ENCODE measurements at places on chromosomes 1 and 21.
A peak's percentile ranks its signal among the peaks of the same experiment; 100 is the strongest.

DNA sequence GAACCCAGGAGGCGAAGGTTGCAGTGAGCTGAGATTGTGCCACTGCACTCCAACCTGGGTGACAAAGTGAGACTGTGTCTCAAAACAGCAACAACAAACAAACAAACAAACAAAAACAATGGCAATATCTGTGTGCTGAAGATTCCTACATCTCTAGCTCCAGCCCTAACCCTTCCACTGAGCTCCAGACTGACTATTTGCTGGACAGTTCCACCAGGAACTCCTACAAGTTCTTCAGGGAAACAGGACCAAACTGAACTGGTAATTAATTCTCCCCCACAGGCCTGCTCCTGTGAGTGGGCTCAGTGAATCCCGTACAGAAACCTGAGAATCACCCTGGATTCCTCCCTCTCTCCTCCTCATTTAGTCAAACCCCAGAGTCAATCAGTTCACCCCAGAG, 1.5 kb downstream of the SERPINC1 start:
- DNase-seq = no peak

DNA sequence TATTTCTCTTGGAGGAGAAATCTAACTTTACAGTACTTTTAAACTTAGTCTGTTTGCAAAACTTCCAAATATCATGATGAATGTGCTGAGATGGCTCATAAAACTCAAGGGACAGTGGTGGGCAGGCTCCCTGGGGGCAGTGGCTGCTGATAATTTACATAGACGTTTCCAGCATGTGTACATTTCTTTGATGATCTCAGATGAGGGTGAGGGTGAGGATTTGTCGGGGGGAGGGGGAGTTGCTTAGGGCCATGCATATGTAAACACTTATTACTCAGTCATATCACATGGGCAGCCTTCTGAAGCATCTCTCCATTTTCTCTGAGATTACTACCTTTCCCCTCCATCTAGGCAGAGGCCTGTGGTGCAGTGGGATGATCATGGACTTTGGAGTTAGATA, 152.9 kb upstream of the HMGB4 start:
- no peak for DNase-seq

DNA sequence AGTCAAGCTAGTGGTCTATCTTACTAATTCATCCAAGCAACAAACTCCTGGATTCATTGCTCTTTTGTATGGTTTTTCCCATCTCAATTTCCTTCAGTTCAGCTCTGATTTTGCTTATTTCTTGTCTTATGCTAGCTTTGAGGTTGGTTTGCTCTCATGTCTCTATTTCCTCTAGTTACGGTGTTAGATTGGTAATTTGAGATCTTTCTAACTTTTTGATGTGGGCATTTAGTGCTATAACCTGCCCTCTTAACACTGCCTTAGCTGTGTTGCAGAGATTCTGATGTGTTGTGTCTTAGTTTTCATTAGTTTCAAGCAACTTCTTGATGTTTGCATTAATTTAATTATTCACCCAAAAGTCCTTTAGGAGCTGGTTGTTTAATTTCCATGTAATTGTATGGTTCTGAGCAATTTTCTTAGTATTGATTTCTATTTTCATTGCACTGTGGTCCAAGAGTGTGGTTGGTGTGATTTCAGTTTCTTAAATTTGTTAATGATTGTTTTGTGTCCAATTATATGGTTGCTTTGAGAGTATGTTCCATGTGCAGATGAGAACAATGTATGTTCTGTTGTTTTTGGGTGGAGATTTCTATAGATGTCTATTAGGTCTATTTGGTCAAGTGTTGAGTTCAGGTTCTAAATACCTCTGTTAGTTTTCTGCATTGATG, 154.6 kb downstream of the PLPPR5 start:
- DNase-seq = no peak

DNA sequence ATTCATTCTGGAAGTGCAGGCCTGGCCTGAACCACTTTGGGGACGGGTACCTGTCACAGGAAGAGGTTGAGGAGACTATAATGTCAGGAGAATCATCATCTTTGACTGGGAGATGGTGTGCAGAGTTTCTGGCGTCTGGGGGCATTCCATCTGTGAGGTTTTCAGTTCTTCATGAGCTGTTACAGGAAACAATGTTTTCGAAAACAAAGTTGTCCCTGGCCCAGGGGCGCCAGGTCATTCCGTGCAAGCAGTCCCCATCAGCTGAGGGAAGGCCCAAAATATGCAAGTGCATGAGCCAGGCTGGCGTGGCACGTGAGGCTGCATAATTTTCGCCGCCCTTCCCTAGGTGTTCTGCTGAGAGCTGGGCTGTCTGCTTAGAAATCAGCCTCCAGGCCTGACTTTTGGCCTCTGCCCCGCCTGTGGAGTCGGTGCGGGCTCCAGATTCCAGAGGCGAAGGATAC, 68.4 kb upstream of the ATP5PO start:
- no peak for DNase-seq

GRCh38 chr1:36087233-36088123, 1.2 kb upstream of the ADPRS start:
- DNase-seq = no peak

DNA sequence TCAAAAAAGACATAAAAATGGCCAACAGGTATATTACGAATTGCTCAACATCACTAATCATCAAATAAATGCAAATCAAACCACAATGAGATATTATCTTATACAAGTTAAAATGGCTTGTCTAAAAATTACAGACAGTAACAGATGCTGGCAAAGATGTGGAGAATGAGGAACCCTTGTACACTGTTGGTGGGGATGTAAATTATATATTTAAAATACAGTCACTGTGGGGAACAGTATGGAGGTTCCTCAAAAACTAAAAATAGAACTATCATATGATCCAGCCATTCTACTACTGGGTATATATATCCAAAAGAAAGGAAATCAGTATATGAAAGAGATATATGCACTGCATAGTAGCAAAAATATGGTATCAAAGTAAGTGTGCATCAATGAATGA, 1037.2 kb upstream of the B3GALT2 start:
- DNase-seq = peak; percentile 22

DNA sequence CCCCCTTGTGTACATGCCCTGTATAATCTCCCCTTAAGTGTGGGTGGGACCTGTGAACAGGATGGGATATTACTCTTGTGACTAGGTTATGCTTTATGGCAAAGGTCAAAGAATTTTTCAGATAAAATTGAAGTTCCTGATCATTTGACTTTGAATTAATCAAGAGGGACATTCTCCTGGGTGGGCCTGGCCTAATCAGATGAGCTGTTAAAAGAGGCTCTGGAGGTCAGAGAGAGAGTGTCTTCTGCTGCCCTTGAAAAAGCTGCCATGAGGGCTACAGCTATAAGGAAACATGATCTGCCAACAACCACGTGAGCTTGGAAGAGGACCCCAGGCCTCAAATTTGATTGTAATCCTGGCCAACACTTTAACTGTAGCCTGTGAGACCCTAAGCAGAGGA, 125.6 kb upstream of the CSF3R start:
- no peak for DNase-seq

- peak; percentile 20 for DNase-seq
These were observed at the start of gene RGL1 for GRCh38 chr1:183804916-183805841. TSS of gene RGL1 (plus strand) at chr1:183805120. CDS start at chr1:183805298, 178 bp downstream.

- DNase-seq = no peak
These were observed 14.0 kb downstream of the AHDC1 start for GRCh38 chr1:27589841-27590426.

GRCh38 chr1:16986962-16987361, 6.5 kb upstream of the MFAP2 start:
- no peak for DNase-seq

DNA sequence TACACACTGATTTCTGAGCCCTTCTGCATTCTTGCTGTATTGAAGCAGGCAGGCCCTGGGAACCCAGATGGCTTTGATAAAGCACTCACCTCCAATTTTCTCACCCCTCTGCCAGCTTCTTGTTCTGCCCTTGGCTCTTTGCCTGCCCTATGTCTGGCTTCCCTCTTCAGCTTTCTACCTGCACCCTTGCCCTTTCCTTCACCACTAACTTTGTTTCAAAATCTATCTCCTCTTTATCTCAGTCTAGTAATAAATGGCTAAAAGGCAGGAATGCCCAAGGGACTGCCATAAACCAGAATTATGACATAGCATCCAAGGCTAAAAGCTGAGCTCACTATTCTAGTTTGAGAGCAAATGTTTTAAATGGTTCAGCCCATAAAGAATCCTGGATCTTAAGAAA, 178.7 kb downstream of the TNR start:
- DNase-seq = no peak

- no peak for DNase-seq
These were observed 962.0 kb downstream of the PLA2G4A start for GRCh38 chr1:187790724-187791123.

DNA sequence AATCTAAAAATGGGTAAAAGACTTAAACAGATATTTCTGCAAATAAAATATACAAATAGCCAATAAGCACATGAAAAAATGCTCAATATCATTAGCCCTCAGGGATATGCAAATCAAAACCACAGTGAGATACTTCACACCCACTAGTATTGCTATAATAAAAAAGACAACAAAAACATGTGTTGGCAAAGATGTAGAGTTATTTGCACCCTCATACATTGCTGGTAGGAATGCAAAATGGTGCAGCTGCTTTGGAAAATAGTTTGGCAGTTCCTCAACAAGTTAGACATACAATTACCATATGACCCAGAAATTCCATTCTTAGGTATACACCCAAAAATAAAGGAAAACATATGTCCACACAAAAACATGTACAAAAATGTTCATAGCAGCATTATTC, 30.2 kb downstream of the ZZZ3 start:
- no peak for DNase-seq

DNA sequence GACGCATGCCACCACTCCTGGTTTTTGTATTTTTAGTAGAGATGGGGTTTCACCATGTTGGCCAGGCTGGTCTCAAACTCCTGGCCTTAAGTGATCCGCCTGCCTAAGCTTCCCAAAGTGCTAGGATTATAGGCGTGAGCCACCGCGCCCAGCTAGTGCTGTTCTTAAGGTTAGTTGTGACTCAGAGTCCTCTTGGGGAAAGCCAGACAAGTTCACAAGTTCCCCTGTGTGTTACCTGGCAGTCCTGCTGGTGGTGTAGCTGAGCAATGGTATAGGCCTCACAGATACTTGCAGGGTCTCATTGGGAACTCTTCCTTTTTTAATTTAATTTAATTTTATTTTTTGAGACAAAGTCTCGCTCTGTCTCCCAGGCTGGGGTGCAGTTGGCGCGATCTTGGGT, 10.6 kb downstream of the CFAP126 start:
- DNase-seq = no peak

DNA sequence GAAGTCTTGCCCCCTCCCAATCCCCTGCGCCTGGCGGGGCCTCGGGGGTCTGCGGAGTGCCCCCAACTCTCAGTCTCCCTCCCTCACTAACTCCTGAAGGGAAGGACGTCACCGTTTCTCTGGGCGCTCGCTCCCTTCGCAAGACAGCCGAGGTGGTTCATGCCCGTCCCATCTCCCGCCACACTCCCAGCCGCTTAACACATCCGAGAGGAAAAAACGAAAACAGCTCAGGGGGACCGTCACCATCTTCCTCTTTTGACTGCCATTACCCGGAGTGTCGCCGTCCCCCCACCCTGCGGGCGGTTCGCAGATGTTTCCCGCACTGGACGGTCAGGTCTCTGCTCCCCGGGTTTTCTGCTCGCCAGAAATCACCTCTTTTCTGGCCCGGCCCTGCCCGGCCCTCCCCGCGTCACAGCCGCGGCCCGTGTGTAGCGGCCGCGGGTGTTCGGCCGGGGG, 532 bp downstream of the ERO1B start:
- peak; percentile 69 for DNase-seq

DNA sequence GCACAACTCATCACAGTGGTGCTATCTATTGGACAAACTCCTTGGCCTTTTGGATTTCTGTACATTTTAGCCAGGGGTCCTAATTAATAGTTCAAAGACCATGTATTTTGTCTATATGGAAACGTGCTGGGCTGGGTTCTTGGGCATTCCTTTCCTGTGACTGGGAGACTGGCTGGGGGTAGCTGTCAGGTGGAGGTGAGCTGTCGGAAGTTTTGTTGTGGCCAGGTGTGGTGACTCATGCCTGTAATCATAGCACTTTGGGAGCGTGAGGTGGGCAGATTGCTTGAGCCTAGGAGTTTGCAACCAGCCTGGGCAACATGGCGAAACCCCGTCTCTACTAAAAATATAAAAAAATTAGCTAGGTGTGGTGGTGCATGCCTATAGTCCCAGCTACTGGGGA, 392.4 kb downstream of the RPS6KC1 start:
- DNase-seq = no peak

- DNase-seq = no peak
These were observed at the start of gene ARHGAP29 for GRCh38 chr1:94237291-94238226. TSS of gene ARHGAP29 (minus strand) at chr1:94237584. CDS start at chr1:94231611, 5,973 bp downstream.

DNA sequence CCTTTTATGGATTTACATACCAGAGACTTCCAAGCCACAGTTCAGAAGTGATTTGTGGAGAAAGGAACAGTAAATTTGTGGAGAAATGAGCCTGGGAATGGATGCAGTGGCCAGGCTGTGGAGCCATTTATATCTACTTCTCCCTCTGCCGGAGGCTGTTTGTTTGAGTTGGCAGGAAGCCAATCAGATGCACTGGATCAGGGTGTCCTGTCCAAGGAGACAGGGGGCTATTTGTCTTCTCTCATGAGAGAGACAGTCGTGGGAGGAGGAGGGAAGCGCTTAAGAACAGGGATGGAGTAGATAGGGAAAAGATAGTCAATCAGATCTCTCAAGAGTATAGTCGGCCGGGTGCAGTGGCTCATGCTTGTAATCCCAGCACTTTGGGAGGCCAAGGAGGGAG, 2.8 kb upstream of the HAPLN2 start:
- no peak for DNase-seq

GRCh38 chr1:25549273-25550154, 6.1 kb downstream of the LDLRAP1 start:
- peak; percentile 89 for DNase-seq

GRCh38 chr1:23168445-23169194, at the start of gene LUZP1:
TSS of gene LUZP1 (minus strand) at chr1:23168856.
- DNase-seq = peak; percentile 72

- DNase-seq = no peak
These were observed 215.8 kb upstream of the ZRANB2 start for GRCh38 chr1:71296551-71297134.

DNA sequence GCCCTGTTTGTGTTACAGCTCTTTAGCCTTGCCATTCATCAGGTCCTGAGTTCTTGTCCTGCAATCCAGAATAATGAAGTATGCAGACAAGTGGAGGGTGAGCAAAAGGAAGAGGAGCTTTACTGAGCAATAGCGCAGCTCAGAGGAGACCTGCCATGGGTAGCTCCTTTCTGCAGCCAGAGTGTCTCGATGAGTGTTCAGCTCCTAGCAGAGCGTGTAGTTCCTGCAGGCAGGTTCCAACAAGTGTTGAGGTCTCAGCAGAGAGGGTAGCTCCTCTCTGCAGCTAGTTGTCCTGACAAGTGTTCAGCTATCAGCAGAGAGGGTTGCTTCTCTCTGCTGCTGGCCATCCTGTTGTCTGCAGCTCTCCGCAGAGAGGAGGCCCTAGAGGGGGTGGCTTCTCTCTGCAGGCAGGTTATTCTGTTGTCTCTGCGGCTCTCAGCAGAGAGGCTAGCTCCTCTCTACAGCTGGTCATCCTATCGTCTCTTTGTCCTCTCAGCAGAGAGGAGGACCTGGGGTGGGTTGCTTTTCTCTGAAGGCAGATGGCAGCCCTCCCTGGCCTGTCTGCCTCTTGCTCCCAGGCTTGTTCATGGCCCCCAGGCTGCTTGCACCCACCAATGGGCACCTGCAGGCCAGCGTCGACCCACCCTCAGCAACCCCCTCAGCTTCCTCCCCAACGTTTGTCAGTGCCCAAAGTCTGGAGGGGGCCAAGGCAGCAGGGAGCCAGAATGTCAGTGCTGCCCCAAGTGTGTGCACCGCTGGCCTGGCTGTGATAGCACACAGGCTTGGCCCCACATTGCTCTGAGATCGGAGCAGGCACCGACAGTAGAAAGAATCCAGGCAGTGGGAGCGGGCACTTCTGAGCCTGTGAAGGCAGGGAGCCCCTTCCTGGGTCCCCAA, 112.5 kb upstream of the RUNX3 start:
- no peak for DNase-seq

All from Kasumi-1 (cell line).